T-helper 2 cell (primary cell): ENCODE measurements at places on chromosomes 7 and 10.

GRCh38 chr10:62433181-62433692, 59.1 kb downstream of the ZNF365 start:
- DNase-seq = peak; percentile 51

DNA sequence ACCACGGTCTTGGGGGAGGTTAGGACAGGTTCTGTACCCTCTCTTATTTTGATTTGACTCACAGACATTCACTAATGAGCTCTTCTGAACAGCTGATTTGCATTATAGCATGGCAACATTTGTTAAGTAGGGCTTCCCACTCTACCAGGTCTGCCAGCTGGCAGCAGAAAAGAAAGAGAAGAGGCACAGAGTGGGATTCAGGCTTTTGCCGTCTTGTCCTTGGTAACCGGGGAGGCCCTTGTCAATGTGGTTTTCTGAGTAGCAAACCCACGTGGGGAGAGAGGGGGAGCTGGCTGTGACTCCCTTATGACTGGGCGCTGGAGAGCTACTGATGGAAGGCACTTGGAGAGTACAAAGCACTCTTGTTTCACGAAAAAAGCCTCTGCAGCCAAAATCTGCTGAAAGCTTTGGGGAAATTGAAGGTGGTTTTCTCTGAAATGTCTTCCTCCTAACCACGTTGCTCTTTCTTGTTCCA, 355.3 kb upstream of the GALNT17 start:
- DNase-seq = peak; percentile 73

DNA sequence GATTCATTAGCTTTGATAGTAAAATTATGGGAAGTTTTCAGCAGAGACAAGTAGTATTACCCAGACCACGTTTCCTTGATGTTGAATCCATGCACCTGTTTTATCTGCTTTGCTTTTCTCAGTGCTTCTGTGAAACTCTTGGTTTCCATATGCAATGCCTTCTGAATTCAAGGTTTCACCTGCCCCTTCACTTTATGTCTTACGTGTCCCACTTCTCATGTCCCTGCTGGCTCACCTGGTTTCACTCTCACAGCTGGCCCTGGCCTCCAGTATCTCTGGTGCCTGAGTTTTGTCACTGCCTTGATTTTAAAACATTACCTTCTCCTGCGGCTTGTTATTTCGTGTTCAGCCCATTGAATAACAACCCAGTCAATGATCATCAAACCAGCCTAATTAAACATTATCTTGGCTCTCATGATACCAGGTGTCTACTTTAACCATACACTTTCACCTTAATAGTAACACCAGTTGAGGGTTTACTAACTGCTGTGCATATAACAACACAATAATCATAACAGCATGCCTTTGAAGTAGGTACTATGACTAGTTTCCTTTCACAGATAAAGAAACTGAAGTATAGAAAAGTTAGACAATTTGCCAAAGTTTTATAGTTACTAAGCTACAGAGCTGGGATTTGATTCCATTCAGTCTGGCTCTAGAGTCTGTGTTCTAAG, 175.7 kb upstream of the PCLO start:
- DNase-seq = no peak

DNA sequence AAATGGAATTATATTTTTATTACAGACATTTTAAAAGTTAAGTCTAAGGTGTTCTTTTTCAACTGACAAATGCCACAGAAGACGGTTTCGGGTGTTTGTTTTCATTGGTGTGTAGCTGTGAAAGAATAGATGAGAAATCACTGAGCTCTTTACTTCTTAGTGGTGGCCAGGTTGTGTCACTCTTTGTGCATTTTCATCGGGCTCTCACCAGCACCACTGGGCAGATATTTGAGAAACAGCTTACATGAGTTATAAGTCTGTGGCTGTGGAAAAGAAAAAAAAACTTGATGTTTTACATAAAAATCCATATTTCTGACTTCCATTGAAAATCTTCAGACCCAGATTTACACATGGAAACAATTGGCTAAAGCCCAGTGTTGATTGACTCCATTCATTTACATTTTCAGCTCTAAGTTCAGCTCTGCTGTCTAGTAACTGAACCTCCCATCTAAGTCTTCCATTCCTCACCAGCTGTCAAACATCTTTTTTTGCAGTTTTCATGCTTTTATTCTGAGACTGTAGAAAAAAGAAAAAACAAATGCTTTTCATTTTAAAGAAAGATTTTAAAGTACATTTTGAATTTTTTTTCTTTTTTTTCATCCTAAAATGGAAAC, 22.3 kb downstream of the CABCOCO1 start:
- DNase-seq = no peak

GRCh38 chr10:63374991-63375390, 90.8 kb downstream of the JMJD1C start:
- no peak for DNase-seq

DNA sequence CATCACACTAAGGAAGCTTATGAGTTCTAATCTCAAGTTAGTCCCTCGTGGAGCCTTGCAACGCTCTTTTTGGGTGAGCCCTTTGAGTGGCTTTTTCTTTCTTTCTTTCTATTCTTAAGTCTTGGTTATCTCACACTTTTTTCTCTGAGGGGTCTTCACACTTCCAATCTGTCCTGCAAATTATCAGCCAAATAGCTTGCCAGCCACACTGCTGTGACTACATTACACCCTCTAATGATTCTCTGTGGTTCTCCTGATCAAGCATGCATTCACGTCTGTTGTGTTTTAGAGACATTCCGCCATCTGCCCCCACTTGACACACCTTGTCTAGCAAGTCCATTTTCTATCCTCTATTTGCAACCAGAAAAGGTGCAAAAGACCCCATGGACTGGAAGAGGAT, 340.2 kb downstream of the THSD7A start:
- no peak for DNase-seq

DNA sequence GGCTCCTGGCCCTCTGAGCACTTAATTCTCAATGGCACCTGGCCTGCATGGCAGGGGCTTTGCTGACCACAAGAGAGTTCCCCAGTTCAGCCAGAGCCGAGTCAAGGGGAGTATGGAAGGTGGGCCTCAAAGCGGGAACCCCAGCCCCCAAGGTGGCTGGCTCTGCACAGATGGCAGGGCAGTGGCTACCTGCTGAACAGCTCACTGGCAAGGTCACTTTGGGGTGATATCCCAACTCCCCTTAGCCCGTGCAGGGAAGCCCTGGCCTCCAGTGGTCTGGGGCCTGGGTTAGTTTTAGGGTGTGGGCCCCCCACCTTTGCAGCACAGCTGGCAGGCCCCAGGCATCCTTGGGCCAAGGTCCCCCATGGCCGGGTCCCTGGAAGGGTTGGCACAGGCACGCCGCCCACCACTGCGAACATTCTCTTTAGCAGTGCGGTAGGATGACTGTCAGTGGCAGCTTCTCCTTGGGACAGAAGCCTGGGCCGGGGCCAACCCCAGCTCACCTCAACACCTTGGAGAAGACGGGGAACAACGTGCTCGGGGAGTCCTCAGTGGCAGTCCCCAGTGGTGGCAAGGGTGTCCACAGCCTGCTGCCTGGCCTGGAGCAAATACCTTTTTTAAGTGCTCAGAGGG, 36.8 kb downstream of the PPIF start:
- no peak for DNase-seq

DNA sequence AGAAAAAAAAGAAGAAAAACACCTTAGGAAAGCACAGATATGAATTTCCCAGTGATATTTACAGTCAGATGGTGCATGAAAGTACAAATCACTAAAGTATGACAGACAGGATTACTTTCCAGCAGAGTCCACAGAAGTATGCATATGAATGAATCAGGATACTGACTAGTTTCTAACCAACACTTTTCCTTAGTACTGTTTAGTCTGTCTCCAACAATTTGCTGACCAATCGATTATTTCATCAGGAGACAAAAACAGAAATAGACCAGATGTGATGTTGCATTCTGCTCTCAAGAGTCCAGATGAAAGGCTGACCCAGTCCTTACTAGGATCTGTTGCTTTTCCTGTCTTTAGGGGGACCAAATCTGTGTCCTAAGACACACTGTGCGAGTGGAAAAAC, 14.6 kb downstream of the SLC35B4 start:
- no peak for DNase-seq

- no peak for DNase-seq
Measured at GRCh38 chr10:130635528-130635927, 499.3 kb downstream of the GLRX3 start.

DNA sequence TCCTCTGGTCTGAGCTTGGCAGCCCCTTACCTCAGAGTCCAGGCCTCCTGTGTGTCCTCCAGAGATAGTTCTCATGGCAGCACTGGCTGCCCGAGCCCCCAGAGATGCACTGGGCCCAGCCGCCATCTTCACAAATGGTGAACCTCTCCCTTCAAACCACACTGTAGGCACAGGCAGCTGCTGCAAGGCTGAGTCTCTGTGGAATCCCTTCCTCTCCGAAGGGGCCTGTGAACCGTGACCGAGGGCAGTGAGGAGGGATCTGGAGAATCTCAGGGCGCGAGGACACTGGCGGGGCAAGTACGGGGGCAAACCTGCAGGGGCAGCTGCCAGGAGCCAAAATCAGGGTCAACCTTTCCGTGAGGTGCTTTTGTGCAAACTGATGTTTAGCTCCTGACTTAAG, 69.5 kb upstream of the CFAP46 start:
- DNase-seq = no peak

DNA sequence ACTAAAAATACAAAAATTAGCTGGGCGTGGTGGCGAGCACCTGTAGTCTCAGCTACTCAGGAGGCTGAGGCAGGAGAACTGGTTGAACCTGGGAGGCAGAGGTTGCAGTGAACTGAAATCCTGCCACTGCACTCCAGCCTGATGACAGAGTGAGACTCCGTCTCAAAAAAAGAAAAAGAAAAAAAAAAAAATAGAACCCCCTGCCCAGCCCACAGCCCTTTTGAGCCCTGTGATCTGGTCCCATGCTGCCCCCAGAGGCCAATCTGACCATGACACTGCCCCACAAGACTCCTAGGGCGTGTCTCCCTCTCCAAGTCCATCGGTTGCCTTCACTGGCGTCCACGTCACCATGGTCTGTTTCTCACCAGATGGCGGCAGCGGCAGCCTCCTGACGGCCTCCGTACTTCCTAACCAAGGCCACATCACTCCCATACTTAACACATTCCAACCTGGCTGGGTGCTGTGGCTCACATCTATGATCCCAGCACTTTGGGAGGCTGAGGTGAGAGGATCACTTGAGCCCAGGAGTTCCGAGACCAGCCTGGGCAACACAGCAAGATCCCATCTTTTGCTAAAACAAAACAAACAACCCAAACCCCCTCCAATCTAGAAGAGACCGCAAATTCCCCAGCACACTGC, 18.0 kb downstream of the STX1A start:
- DNase-seq = no peak

DNA sequence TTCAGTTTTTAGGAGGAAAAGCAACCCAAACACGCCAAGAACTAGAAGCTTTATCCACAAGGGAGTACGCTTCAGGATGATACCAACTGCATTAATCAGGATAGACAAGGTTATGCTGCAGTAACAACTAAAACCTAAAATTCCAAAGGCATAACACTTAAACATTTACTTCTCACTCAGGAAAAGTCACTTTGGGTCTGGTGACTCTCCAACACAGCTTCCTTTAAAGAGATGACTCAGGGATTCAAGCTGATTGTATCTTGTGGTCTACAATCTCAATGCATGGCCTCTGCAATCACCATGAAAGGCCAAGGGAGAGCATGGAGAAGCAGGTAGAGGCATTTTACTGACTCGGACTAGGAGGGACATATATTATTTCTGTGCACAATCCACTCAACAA, 315.8 kb downstream of the KCNMA1 start:
- no peak for DNase-seq

DNA sequence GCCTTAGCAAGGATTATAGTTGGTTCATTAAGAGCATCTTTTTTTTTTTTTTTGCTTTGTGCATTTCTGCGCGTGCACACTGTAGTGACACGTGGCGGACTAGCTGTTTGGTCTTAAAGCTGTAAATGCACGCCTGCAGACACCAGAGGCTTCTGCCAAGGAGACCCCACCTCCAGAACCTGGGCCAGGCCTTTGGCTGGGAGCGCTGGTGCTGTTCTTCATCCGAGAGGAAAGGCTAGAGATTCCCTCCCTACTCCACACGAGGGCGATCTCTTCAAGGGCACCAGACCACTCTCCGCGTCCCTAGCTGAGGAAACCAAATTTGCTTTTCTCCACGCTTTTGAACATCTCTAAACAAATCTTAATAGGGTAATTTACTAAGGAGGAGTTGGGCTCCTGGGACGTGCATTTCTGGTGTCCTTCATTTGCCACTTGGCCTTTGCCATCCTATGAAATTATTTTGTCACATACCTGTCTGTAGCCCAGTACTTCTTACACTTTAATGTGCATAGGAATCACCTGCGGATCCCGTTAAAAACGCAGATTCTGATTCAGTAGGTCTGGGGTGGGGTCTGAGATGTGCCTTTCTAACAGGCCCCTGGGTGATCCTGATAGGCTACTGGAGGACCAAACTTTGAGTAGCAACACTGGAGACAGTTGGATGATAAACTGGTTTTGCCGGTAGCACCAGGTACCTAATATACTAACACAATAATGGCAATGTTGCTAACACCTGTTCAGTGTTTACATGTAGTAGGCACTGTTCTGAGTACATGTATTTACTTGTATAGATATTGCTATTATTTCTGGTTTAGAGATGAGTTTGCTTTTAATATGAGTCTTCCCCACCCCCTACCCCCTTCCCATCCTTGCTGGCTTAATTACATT, 1.3 kb upstream of the SLC26A5 start:
- DNase-seq = no peak

GRCh38 chr10:69495666-69496065, 44.4 kb downstream of the TSPAN15 start:
- DNase-seq = no peak

- no peak for DNase-seq
Measured at GRCh38 chr10:54808186-54808935, 7.3 kb upstream of the PCDH15 start.

GRCh38 chr7:131688738-131689661, 132.6 kb upstream of the PODXL start:
- DNase-seq = peak; percentile 35

DNA sequence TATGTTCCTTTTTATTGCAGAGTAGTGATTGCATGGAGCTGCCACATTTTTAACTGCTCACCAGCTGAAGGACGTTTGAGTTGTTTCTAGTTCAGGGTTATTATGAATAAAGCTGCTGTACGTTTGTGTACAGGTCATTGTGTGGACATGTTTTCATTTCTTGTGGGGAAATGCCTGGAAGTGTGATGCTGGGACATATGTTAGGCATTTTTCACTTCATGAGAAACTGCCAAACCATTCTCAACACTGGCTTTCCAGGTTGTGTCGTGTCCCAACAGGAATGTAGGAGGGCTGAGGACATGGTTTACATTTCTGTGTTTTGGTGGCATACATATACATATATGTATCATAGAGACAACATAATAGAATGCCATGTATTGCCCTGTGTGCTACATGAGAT, 73.0 kb downstream of the NEURL1 start:
- DNase-seq = no peak
